Osteoblast (primary cell): ENCODE measurements at places on chromosomes 2 and 18. TPM values are rescaled to one million over a fixed set of nuclear protein-coding genes. Genes with fewer than 3 reads are reported as not detected.

The MC2R gene
- total RNA-seq, result not detected in 2 replicates

The CYP26B1 gene
- under 0.01 TPM in 2 replicates for total RNA-seq

The ECEL1 gene
- total RNA-seq, result not detected in 2 replicates

The GDF7 gene
- total RNA-seq, result under 0.01 TPM in 1 of 2 replicates, not detected in the other

The REG3G gene
- total RNA-seq, result not detected in 2 replicates

The YWHAQ gene
- total RNA-seq, result 242 and 285 TPM in 2 replicates

The RNF125 gene
- under 0.01 and 0.59 TPM in 2 replicates for total RNA-seq

The TFCP2L1 gene
- under 0.01 TPM in 1 of 2 replicates, not detected in the other for total RNA-seq

The FAM110C gene
- not detected in 2 replicates for total RNA-seq

The MOCOS gene
- 14.4 and 19.9 TPM in 2 replicates for total RNA-seq

The DPP10 gene
- total RNA-seq, result not detected in 2 replicates

The ERBB4 gene
- total RNA-seq, result under 0.01 TPM in 1 of 2 replicates, not detected in the other
